ENCODE measurements at places on chromosomes 7 and 10.

GRCh38 chr10:114362826-114363355 lies 41.4 kb downstream of the AFAP1L2 start:
- DNase-seq = no peak

DNA sequence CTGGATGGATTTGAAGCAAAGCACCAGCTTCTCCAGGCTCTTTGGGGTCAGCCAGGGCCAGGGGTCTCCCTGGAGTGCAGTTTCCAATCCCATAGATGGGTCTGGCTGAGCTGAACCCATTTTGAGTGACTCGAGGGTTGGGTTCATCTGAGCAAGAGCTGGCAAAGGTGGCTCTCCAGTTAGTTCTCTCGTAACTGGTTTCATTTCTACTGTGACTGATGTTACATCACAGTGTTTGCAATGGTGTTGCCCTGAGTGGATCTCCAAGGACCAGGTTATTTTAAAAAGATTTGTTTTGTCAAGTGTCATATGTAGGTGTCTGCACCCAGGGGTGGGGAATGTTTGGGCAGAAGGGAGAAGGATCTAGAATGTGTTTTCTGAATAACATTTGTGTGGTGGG lies 14.2 kb downstream of the LEP start:
- DNase-seq = no peak

DNA sequence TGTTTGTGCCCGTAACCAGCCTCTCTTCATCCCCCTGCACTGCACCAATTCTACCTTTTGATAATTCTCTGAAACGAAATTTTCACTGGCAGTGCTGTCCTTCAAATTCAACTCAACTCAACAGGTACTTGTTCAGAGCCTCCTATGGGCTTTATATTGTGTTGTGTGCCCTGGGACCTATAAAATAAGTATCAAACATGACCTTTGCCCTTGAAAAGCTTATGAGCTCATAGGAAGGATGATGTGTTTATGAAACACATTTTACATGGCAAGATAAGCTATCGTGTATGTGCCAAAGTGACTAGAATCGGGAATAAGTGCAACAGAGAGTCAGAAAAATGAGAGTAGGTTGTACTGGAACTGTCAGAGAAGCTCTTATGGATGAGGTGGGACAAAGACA lies 923.5 kb downstream of the LRMDA start:
- no peak for DNase-seq

DNA sequence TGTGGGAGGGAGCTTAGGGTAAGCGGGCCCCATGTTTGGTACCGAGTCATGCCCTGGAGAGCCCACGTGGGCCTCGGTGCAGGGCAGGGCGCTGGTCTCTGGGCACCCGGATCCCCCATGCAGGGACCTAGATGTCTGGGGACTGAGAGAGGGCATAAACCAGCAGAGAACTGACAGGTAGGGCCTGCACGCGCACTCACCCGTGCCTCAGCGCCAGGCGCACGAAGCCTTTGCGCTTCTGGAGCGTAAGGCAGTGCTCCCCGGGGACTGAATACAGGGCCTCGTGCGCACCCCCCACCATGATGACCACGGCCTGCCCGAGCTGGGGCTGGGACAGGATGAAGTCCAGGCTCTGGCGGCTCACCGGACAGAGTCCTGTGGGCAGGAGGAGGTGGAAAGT lies 2.8 kb downstream of the MOGAT3 start:
- no peak for DNase-seq

DNA sequence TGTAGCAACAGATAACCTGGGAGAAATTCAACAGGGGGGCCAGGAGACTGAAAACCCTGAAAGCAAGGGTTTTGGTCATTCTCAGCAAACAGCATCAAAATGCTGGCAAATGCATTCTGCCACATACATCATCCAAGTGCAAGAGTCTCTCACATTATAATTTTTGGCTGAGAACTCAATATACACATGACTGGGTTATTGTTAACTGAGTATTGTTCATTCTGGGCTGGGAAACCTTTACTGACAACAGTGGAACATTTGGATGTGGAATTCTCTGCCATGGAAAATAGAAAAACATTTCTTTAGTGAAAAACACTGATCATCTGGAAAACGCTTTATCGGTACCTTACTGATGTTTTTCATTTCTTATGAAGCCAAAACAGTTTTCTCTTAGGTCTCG lies 73.1 kb upstream of the MET start:
- no peak for DNase-seq

DNA sequence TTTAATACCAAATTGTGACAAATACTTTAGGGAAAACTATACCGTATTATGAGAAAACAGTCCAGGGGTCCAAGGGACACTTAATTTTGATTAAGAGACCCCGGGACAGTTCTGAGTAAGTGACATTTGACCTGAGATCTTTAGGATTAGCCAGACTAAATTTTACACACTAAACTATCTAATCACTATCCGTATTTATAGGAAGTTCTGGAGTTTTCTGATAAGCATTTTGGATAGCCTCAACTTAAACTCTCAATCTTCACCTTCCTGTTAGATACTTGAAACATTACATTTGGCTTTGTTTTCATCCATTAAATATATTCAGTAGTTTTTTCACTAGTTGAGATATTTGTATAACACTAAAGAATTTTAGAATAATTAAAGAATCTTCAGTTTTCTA lies 5.4 kb downstream of the PIK3CG start:
- DNase-seq = no peak

All from stimulated activated CD8-positive, alpha-beta memory T cell treated with anti-CD3 and anti-CD28 coated beads, Interleukin-4, amount 100 ng/mL, for 4 hours (primary cell).